Smooth muscle cell of the brain vasculature (primary cell): ENCODE measurements at places on chromosomes 16 and 17.

GRCh38 chr17:57442401-57442823 is 186.1 kb downstream of the MSI2 start:
- DNase-seq: no peak

DNA sequence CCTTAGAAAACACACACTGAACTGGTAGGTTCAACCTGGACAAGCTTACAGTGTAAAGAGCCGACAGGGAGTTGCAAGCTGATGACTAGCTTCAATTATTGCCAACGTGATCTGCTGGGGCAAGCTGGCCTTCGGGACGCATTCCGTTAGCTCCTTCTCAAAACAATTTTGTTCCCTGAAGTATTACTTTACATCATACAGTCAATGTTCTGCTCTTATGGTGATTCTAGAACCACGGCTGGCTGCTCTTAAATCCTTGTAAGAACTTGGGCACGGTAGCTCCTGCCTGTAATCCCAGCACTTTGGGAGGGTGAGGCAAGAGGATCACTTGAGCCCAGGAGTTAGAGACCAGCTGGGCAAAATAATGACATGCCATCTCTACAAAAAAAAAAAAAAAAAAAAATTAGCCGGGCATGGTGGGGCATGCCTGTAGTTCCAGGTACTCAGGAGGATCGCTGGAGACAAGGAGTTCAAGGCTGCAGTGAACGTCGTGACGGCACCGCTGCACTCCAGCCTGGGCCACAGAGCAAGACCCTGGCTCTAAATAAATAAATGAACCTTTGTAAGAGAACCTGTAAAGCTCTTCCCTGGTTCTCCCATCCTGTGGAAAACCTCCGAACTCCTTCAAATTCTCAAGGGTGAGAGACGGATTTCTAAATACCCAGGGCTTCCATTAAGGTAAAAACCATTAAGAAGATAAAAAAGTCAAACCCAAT is 2.0 kb downstream of the CDIP1 start:
- DNase-seq: no peak

- no peak for DNase-seq
Observed at GRCh38 chr17:59680314-59680713, 26.9 kb downstream of the PTRH2 start.

DNA sequence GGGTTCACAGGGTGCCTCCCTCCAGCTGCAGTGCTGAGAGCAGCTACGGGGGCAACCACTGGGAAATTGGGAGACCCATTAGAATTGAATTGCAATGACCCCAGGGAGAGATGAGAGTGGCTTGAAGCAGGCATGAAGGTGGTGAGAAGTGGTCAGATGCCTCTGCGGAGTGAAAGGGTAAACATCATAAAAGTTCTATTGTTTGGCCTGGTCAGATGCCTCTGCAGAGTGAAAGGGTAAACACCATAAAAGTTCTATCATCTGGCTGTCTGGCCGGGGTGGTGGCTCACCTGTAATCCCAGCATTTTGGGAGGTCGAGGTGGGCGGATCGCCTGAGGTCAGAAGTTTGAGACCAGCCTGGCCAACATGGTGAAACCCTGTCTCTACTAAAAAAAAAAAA is 53.5 kb downstream of the TNFRSF13B start:
- no peak for DNase-seq

- DNase-seq: no peak
Observed at GRCh38 chr16:1199347-1200013, 25.6 kb downstream of the TPSG1 start.

DNA sequence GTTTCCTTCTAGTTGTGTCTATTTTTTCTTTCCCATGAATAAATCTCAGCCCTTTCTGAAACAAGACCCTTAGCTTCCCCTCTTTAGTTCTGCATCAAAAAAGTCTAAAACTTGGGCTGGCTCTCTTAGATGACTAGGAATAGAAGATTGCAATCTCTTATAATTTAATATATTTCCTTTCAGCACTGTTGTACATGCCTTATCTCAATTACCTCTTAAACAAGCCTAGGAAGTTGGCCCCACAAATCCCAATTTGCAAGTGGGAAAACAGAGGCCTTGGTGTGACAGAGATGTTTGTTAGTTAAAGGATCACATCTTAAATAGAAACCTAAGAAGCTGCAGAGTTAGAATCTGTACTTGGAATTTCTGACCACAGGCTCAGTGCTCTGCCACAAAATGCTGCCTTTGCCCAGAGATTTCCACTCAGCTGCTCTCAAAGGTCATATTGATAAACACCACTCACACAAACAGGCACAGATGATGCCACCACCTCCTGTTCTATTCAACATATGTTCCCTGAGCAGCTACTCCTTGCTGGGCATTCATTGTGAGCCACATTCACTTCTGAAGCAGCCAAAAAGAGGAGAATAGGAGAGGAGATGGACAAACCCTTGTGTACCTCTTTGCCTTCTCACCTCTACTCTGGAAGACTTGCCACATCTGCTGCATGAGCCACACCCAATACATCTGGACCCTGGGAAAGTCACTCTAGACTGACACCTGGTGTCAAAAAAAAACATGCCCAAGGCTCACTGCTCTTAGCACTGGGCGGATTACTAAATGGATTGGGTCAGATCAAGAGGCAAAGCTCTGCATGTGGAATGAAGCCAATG is 5.5 kb downstream of the CCDC182 start:
- DNase-seq: no peak

GRCh38 chr17:79802039-79802735 is 5.3 kb upstream of the CBX8 start:
- no peak for DNase-seq

DNA sequence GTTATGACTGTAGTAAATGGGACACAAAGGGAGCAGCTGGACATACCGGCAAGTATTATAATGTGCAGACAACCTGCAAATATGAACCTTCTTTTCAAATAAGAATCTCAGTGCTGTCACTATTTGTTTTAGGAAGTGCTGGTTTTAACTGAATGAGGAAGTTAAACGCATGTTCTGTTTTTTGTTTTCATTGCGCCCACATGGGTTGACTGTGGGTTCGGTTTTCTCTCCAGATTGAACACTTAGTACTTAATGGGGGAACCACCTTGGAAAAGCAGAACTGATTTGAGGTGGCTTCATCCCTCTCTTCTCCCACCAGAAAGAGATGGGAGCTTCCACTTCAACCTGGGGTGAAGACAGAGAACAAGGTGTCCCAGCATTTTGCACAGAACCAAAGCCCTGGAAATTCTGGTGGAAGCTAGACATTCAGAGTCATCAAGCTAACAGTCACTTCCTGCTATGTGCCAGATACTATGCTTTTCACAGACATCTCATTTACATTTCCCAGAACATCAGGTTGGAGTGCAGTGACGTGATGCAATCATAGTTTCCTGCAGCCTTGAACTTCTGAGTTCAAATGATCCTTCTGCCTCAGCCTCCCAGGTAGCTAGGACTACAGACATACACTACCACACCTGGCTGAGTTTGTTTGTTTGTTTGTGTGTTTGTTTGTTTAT is 149.8 kb downstream of the CDH13 start:
- DNase-seq: no peak

DNA sequence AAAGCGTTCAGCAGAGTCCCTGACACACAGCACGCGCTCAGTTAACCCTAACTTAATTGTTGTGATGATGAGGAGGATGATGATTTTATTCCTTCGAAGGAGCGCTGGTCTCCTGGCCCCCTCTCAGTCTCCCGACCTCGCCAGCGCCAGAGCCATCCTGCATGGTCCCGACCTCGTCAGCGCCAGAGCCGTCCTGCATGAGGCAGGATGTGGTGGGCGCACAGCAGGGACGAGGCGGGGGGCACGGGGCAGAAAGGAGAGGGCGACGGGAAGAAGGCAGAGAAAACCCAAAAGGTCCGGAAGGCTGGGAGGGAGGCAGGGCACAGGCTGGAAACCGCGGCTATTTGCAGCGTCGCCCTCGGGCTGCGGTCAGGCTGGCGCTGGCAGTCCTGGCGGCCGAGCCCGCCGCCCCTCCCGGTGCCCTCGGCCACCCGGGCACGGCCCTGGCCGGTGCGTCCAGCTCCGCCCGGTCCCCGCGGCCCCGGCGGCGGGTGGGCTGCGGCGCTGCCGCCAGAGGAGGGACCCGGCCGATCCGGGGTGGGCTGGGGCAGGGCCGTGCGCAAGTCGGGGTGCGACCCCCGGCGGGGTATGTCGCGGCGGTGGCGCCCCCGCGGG is 3.0 kb upstream of the TAC4 start:
- DNase-seq: no peak
